NCI-H1930 (cell line): ENCODE measurements at places on chromosomes 12 and 14.
A peak's percentile ranks its signal among the peaks of the same experiment; 100 is the strongest.

DNA sequence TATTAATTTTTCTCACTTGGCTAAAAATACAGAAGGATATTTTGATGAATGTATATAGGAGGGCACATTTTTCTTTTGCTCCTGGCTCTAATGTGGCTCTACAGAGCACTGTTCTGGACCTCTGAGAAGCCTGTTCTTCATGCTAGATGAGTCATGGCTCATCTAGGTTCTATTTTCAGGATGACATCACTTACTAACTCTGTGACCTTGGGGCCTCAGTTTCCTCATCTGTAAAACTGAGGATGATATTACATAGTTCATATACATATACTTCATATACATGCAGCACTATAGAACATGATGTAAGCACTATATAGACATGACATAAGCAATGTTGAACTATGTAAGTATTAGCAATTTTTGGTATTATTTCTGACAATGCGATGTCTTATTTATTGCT, 35.8 kb downstream of the SOCS2 start:
- no peak for DNase-seq

- DNase-seq: no peak
Observed at GRCh38 chr12:125329239-125330102, 264.2 kb downstream of the AACS start.

DNA sequence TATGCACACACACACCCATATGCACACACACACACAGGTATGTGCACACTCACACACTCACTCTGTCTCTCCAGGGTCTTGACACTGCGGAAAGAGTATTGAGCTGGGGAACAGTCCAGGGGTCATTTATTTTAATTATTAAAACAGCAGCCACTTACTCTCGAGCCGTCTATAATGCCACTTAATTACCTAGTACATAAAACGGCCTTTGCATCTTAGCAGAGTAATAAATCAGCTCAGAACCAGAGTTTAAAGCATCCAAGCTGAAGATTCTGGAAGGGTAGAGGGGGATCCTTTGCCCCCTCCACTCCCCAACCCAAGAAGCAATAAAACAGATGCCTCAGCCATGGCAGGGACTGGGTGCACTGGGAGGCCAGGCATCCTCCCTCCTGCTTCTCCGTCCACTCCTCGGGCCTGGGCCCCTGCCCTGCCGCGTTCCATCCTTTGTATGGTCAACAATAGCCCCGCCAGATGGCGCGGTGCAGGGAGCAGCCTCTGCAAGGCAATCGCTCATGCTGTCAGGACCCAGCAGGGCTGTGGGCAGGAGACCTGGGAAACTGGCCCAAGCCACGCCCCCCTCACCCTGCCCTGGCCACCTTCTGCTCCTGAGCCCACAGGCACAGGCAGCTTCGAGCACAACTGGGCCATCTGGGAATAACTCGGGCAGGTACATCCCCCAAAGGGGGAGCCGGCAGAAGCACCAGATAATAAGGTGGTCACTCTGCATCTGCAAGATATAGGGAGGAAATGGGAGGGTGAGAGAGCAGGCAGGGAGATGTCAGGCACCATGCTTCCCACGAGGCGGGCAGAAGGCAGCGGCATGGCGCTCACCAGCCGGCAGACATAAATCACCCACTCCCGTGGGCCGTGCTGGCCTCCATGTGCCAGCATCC, 40.9 kb downstream of the CCDC85C start:
- DNase-seq: peak; percentile 73

GRCh38 chr12:105245291-105245690, 9.3 kb upstream of the APPL2 start:
- no peak for DNase-seq

- no peak for DNase-seq
Observed at GRCh38 chr14:68328509-68328908, 464.4 kb downstream of the ZFP36L1 start.

DNA sequence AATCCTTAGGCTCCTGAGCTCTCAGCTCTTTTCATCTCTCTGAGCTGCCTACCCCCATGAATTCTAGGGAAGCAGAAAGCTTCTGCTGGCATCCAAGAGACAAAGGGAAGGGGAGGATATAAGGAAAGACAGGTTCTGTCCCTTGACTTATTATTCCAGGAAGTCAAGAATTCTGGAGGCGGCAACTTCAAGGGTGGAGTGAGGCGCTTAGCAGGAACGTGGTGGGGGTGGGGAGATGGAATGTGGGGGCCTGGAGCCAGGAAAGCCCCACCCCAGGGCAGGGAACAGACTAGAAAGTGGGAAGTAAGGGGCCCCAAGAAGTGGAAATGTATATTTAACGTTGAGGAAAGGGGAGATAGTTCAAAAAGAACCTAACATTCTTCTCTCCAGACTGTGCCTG, 1.4 kb downstream of the CALCOCO1 start:
- DNase-seq: no peak

GRCh38 chr12:34404377-34405285, 382.3 kb downstream of the ALG10 start:
- no peak for DNase-seq

DNA sequence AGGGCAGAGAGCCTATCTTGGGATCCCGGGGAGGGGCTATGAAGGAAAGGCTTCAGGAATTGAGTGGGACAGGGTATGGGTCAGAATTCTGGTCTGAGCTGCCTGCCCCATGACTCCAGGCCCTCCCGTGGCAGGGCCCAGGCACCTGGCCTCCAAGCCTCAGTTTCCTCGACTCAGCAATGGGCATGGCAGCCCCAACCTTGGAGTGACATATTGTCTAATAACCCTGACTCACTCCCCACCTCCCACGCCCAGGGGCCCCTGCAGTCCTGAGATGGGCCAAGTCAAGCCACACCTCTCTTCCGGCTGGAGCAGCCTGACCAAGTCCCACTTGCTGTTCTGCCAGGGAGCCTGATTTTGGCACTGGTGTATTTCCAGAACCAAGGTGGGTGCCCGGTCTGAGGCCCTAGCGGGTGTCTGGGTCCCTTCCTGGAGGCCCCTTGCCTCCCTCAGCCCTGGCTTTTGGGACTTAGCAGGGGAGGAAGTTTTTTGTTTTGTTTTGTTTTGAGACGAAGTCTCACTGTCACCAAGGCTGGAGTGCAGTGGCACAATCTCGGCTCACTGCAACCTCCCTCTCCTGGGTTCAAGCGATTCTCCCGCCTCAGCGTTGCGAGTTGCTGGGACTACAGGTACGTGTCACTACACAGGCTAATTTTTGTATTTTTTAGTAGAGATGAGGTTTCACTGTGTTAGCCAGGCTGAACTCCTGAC, 40.3 kb upstream of the RCOR1 start:
- DNase-seq: no peak

DNA sequence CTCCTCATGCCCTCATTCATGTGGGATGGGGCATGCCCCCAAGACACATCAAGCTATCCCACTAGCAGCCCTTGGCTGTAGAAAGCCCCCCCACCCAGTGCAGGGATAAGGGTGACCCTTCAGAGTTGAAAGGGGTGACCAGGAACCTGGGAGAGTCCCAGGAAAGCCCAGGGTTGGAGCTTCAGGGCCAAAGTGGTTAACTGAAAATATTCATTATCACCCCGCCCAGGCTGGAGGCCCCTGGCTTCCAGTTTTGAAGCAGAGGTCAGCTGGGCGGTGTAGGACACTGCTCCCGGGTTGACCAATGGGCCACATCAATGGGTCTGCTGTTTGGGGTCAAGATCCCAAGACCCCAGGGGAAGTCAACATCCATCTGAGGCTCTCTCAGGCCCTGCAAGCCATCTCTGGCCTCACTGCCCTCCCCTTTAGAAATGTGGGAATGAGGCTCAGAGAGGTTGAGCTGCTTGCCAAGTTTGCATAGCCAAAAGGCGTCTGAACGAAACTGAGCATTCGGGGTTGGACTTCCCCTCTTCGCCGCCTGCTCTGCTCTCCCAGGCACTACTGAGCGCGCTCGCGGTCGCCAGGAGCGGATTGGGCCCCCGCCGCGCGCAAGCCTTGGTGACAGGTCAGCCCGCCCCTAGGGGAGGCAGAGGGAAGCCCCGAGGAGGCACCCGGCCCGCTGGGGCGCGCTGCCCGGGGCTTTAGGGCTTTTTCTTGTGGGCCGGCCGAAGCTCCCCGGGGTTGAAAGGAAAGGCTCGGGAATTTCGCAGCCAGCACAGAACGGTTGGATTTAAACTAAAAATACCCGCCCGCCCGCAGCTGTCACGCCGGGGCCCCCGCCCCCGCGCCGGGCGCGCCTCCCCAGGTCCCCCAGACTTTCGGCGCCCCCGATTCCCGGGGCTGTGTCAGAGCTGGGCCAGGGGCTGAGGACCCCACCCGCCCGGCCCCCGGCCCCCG, 576 bp downstream of the SYNE3 start:
- peak; percentile 41 for DNase-seq
